ENCODE measurements at places on chromosomes 11 and 22.
A peak's percentile ranks its signal among the peaks of the same experiment; 100 is the strongest.

DNA sequence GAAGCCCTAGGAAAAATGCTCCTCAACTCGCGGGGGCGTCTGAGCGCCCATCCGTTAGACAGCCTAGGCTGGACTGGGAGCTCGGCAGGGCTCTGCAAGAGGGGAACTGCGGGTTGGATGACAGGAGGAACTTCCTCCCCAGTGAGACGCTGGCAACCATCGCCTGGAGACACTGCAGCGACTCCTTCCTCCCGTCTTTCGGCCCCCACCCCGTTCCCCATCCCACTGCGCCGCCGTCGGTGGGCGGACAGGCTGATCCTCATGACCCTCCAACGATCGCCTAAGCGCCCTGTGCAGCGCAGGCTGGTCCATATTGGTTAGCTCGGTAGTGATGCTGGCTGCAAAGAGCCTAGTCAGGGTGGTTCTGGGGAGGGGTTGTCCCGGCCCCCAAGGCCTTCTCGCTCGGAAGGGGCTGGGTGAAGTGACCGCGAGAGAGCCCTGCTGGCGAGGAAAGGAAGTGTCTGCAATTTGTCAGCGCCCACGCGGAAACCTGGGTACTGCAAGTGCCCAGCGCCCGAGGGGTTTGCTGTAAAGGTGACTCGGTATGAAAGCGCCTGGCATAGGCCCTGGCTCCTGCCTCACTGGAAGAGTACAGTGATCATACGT, 638 bp downstream of the NRGN start:
- DNase-seq, result peak; percentile 65

GRCh38 chr22:29702931-29703501, 16.8 kb upstream of the CABP7 start:
- DNase-seq, result no peak

DNA sequence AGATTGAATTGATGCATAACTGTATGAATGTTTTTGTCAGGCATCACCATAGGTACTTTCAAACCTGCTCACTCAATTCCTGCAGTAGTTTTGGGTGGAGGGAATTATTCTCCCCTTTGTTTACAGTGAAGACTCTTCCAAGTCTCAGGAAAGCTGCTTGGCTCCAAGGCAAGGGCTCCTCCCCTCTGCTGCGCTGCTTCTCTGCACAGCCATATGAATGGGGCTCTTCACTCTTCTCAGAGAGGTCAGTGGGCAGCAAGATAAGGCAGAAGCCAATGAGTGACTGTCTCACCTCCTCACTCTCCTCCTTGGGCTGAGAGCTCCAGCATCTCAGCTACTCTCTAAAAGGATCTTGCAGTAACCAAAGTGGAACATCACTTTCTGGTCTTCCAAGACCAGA, 165.7 kb upstream of the TTC12 start:
- DNase-seq, result no peak

DNA sequence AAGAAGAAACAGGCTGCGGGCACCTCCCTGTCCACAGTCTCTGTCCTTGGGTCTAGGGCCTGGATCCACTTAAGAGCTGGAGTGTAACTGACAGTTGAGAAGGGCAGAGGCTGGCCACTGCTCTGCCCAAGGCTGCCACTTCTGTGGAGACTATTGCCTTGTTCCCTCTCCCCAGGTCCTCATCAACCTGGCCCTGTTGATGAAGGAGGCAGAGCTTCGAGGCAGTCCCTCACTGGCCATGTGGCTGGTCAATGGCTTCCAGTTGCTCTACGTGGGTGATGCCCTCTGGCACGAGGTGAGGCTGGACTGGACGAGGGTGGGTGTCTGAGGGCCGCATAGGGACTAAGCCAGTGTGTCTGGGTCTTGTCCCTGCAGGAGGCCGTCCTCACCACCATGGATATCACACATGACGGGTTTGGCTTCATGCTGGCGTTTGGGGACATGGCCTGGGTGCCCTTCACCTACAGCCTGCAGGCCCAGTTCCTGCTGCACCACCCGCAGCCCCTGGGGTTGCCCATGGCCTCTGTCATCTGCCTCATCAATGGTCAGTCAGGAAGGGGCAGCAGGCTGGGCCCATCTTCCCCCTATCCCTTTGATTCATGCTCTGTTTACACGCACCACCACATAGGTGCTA, 2.8 kb downstream of the ZNHIT2 start:
- DNase-seq, result no peak

GRCh38 chr22:21921729-21922128, 30.9 kb downstream of the PPM1F start:
- no peak for DNase-seq

DNA sequence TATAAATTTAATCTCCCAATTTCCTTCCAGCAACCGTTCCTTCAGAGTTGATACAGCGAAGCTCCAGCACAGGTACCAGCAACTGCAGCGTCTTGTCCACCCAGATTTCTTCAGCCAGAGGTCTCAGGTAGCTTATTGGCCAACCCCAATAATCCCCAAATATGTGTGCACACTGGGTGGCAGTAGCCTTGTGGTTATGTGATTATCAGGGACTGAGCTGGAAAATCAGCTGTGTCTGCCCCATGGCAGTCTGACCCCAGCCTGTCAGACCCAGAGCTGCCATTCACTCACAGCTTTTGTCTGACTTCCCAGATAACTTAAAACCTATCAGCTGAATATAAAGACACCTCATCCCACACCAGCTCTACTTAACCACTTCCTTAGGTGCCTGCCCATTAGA, 2.0 kb downstream of the HSCB start:
- DNase-seq, result no peak

GRCh38 chr11:103944251-103944940, 92.0 kb upstream of the DDI1 start:
- DNase-seq, result no peak

- no peak for DNase-seq
These were observed 1270.6 kb downstream of the LRRC4C start for GRCh38 chr11:40188848-40189247.

DNA sequence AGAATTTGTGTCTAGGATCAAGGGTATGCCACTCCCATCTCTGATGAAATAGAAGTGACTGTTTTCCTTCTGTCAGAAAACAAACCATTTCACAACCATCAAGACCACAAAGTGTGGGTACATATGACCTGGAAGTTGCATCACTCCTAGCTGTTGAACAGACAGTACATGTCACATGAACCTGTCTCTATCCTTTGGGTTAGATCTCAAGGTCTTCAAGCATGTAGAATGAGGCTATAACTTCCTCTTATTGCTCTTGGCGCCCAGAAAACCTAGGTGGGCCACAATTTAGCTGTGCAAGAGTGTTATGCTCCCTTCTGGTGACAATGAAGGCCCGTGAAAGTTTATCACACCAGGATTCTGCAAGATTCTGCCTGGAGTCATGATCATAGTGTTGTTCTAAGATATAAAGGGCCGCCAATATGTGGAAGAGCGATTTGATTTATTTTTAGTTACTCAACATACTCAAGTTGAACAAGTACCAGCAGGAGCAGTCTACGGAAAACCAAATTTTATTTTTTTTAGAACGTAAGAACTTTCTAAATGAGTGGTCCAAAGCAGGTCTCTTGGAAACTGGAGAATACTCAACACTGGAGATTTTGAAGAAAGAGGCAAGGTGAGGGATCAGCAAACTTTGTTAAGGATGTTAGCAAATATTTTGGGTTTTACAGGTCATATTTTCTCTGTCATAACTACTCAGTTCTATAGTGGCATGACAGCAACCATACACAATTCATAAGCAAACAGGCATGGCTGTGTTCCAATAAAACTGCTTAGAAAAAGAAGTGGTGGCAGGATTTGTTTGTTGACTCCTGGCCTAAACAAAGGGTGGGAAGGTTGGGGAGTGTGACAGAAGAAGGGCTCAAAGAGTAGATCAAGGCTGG, 101.8 kb downstream of the USP35 start:
- no peak for DNase-seq

DNA sequence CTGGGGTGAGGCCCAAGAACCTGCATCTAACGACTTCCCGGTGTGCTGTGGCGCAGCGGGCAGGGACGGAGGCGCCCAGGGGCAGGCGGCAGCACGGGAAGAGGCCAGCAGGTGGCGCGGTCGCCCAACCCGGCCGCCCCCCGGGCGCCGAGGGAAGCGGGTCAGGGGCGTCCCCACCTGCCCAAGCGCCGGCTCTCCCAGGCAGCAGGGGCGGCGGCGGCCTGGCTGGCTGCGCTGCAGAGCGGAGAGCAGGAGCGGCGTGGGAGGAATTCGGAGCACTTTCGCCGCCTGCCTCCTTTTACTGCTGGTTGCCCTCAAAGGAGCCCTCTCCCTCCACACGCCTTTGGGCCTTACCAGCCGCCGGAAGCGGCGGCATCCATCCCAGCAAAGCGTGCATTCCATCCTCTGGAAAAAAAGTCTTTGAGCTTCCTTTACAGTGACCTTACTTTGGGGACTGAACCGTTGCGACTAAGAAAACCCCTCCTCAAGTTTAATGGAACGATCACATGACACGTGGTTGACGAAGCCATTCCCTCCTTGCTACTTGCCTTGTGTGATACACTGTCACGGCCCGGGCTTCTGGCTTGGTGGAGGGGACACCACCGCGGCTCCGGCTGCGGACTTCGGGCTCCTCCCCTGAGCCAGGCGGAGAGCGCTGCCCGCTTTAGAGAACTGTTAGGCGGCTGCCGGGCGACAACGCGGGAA, 106.8 kb upstream of the CLMP start:
- DNase-seq, result peak; percentile 66

GRCh38 chr11:82701847-82702520, 31.7 kb downstream of the FAM181B start:
- DNase-seq, result no peak

- DNase-seq, result no peak
These were observed 80.7 kb downstream of the SYT9 start for GRCh38 chr11:7332451-7332850.

GRCh38 chr11:118901494-118902335, 18.0 kb downstream of the CXCR5 start:
- DNase-seq, result no peak

DNA sequence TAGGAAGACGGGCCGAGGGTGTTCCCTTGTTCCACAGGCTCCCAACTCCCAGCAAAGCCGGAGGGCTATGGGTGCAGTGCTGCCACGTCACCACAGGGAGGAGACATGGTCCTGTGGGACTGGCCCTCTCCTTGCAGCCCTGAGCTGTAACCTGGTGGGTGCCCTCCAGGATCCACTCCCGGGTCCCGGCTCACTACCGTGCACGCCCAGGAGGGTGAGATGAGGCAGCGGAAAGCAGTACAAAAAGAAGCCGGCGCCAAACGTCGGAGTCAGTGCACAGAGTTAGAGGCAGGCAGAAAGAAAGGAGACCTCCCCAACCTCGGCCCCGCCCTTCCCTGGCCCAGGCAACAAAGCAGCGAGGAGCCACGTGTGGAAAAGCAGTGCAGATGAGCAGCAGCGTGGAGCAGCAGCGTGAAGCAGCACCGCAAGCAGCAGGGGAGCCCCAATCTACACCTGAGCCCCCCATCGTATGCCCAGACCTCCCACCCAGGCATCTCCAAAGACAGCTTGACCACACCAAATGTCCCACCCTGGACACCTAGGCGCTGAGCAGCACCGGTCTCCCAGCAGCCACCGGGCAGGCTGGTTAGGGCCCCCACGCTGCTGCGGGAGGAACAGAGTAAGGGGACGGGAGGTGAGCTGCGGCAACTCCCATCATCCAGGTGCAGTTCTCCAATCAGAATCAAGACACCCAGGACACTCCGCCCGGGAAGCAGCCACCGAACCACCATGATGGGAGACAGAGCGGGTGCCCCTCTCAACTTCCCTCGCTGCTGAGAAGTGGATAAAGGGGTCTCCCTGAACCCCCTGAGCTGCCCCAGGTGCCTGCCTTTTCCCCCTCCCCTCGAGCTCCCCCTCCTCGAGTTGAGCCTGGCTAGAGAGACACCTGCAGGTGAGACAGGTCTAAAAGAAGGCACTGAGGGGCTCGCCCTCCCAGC, 28.8 kb downstream of the IGSF9B start:
- peak; percentile 71 for DNase-seq

DNA sequence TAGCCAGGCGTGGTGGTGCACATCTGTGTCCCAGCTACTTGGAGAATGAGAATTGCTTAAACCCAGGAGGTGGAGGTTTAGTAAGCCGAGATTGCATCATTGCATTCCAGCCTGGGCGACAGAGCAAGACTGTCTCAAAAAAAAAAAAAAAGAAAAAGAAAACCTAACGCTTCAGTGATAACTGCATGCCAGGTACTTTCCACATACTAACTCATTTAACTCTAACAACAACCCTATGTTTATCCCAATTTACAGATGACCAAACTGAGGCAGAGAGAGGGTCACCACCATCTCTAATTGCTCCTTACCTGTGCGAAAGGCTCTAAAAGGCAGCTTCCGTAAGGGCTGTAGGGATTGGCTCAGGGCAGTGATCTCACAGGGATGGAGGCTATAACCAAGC, 11.6 kb downstream of the PISD start:
- no peak for DNase-seq

GRCh38 chr11:43789700-43790443, 90.8 kb upstream of the ALKBH3 start:
- no peak for DNase-seq

GRCh38 chr11:24890426-24890825, 393.6 kb downstream of the LUZP2 start:
- no peak for DNase-seq

DNA sequence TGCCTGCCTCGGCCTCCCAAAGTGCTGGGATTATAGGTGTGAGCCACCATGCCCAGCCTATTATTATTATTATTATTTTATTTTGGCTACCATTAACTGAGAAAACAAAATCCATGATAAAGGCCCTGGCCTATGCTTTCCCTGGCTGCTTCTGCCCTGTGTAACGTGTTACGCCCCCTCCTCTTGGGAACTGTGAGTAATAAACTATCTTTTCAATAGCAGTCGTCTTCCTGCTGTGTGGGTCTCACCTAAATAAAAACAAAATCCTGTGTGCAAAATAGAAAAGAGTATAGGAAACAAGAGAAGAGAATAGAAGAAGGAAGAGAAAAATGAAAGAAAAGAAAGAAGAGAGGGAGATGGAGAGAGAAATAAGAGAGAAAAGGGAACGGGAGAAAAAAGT, 237.0 kb downstream of the MIAT start:
- DNase-seq, result no peak

DNA sequence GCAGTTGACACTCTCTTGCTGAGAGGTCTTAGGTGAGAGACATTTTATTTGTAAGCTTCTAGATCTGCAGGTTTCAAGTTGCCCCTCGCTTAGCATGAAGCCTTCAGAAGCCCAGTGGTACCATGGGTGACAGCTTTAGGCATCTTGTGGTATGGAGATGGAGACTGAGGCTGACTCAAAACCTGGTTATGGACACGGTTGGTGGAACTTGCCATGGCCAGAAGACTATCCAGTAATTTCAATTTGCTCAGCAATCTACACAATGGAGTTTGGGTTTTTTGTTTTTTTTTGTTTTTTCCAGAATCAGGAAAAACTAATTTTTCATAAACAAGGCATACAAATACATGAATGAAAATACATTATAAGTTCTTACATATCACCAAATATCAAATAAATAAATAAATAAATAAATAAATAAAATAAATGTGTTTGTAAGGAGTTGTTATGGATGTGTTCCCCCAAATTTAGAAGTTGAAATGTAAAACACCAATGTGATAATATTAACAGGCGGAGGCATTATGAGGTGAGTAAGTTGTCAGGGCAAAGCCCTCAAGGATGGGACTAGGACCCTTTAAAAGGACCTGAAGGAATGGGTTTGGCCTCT, 22.6 kb downstream of the ETS1 start:
- DNase-seq, result no peak
